T follicular helper cell (primary cell): ENCODE measurements at places on chromosomes 5 and 9.

DNA sequence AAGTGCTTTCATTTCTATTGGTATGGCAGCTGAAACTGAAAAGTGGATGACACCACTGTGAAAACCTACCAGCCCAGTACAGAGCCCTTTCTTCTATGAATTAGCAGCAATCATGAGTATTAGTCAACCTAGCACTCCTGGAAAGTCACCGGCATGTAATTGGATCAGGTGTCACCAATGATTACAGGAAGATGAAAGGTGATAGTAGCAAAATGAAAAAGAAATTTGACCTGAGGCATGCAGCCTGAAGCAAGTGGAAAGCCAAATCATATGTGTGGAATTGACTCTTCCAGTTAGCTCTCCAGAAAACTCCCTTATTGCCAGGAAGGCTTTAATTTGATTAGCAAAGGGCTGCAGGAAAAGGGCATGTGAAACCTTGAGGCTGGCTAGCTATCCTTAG lies 81.2 kb upstream of the NAA35 start:
- DNase-seq, result no peak

GRCh38 chr5:166377756-166378155 lies 1913.7 kb upstream of the WWC1 start:
- DNase-seq, result no peak

- no peak for DNase-seq
Measured at GRCh38 chr9:84129529-84129928, 148.9 kb downstream of the RMI1 start.

GRCh38 chr5:35956429-35956828 lies 18.0 kb upstream of the CAPSL start:
- DNase-seq, result no peak

- DNase-seq, result no peak
Measured at GRCh38 chr5:43119771-43120170, 943 bp upstream of the ZNF131 start.
